ENCODE measurements at places on chromosomes 1 and 21. TPM values are rescaled to one million over a fixed set of nuclear protein-coding genes. Genes with fewer than 3 reads are reported as not detected.

ILDR2 gene
- total RNA-seq, result not detected

DCST1 gene
- not detected for total RNA-seq

DNA sequence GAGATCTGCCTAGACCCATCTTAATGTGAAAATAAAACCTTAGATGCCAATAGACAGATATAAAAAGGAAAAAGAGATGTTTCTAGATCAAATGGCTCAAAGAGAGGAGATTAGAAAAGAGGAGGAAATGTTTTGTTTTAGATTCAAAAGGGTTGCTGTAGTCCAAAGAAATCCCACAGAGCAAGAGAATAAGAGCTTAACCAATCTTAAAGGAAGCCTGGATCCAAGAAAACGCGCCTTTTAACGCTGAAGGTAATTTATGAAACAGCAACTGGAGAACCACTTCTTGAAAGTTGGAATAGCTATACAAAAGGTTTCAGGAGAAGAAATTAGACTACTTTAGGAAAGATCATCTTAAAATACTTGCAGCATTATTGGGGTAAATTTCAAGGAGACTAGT is 298.8 kb downstream of the BRINP2 start:
- no peak for DNase-seq

DNA sequence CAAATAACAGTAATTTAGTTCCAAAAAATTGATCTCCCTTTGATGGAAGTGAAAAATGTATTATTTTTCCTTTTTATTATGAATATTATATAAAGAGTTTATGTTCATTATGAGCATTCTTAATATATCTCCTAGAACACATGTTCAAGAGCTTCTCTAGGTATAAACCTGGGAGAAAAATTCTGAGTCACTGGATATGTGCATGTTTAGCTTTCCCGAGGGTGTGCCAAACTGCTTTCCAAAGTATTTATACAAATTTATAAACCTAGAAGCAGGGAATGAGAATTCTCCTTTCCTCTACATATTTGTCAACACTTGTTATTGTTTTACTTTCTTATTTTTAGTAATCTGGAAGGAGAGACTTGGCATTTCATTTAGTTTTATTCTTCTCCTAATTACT is 25.0 kb downstream of the XCL2 start:
- no peak for DNase-seq

Measured in ascending aorta (tissue), 2 donors.